ENCODE measurements at places on chromosomes 11 and 22. TPM values are rescaled to one million over a fixed set of nuclear protein-coding genes. Genes with fewer than 3 reads are reported as not detected.

The KIAA0930 gene
- 38.4 TPM for total RNA-seq

GRCh38 chr11:45664376-45665205, 831 bp downstream of the CHST1 start:
- peak; percentile 12 for DNase-seq
- no peak overlapping the region for H3K4me3 ChIP-seq
- H3K4me1 ChIP-seq: peaks cover 7% of the 10 kb centered on the region
- no peaks in the 10 kb centered on the region for H3K36me3 ChIP-seq

- no peaks in the 10 kb centered on the region for H3K4me1 ChIP-seq
- DNase-seq: no peak
- H3K27me3 ChIP-seq: no peaks in the 10 kb centered on the region
- H3K36me3 ChIP-seq: no peaks in the 10 kb centered on the region
- no peak overlapping the region for H3K4me3 ChIP-seq
- no peak overlapping the region for H3K27ac ChIP-seq
Measured at GRCh38 chr22:38431266-38432010, 23.6 kb downstream of the KCNJ4 start.

GRCh38 chr11:97290464-97291041, 900.7 kb downstream of the JRKL start:
- no peaks in the 10 kb centered on the region for H3K27me3 ChIP-seq
- no peak for DNase-seq
- no peak overlapping the region for H3K4me3 ChIP-seq
- no peaks in the 10 kb centered on the region for H3K4me1 ChIP-seq

GRCh38 chr11:20193307-20193706, 33.0 kb upstream of the DBX1 start:
- H3K27ac ChIP-seq: no peak overlapping the region
- no peaks in the 10 kb centered on the region for H3K36me3 ChIP-seq
- peaks cover 8% of the 10 kb centered on the region for H3K27me3 ChIP-seq

DNA sequence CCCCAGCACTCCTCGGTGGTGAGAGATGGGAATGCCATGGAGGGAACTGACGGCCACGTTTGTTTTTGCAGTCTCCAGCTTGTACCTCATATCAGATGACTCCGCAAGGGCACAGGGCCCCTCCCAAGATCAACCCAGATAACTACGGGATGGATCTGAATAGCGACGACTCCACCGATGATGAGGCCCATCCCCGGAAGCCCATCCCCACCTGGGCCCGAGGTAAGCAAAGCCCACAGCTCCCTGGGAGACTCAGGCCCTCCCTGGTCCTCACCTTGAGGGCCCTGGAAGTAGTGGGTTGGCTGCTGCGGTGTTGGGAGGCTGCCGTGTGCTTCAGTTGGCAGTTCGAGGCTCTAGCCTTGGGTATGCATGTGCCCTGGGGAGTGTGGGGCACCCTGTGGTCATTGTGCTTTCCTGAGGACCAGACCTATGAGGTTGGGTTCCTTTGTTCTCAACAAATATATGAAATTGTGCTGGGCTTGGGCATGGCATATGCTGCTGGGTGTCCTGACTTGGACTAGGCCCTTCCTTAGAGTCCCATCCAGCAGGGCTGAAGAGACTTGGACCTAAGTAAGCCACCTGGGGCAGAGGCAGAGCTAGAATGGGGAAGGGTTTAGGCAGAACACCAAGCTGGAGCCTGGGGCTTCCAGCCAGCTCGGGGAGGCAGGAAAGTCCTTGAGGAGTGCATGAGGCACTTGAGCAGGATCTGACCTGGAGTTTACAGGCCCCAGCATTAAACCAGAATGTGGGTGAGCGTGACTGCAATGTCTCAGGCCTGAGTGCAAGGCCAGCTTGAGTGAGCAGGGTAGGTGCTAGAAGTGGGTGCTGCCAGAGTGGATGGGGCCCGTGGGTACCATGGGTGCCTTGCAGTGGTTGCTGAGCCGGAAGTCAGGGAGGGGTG, 26.4 kb downstream of the INCENP start:
- H3K4me1 ChIP-seq: no peaks in the 10 kb centered on the region
- no peak overlapping the region for H3K27ac ChIP-seq
- DNase-seq: no peak
- no peak overlapping the region for H3K4me3 ChIP-seq
- H3K36me3 ChIP-seq: peaks cover 53% of the 10 kb centered on the region

DNA sequence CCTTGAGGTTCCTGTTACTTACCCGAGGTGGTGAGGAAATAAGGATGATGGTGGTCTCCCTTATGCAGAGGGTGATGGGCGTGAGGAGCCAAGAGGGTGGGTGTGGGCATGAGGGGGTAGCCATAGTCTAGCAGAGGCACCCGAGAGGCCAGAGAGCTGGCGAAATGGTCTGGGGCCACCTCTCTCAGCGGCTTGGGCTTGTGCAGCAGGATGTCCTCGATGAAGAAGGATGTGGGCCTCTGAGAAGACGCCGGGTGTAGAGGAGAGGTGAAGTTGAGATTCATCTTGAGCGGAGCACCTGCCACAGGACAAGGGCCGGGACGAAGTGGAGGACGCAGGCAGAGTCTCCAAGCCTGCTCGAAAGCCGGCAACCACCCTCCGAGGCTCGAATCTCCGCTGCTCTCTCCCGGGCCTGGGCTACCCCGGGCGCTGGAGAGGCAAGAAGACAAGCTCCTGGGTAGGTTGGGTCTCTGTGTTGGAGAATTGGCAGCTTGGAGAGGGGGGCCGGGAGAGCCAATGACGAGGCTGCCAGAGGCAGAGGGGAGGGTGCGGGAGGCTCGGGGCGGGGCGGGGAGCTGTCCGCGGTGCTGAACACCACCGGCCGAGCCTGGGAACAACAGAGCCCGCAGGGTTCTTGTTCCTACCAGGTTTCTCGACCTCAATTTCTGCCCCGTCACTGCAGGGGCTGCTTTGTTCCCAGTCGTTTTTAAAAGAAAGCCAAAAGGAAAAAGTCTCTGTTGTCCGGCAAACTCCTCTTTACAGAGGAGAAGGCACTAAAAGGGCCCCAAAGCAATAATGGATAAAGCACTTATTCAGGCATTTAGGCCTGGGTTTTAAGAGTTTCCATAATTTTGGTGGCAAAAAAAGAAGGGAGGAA, at the start of gene BSX:
Gene BSX, minus strand, starts transcription at position 447 of the 877 bp plus-strand sequence. Its CDS starts 163 bp downstream, at position 284.
- H3K36me3 ChIP-seq: peaks cover 3% of the 10 kb centered on the region
- no peak within 1 kb of the TSS for H3K27ac ChIP-seq
- DNase-seq: peak; percentile 67
- H3K27me3 ChIP-seq: peaks cover 85% of the 10 kb centered on the region
- H3K4me3 ChIP-seq: no peak within 1 kb of the TSS
- peaks cover 33% of the 10 kb centered on the region for H3K4me1 ChIP-seq

DNA sequence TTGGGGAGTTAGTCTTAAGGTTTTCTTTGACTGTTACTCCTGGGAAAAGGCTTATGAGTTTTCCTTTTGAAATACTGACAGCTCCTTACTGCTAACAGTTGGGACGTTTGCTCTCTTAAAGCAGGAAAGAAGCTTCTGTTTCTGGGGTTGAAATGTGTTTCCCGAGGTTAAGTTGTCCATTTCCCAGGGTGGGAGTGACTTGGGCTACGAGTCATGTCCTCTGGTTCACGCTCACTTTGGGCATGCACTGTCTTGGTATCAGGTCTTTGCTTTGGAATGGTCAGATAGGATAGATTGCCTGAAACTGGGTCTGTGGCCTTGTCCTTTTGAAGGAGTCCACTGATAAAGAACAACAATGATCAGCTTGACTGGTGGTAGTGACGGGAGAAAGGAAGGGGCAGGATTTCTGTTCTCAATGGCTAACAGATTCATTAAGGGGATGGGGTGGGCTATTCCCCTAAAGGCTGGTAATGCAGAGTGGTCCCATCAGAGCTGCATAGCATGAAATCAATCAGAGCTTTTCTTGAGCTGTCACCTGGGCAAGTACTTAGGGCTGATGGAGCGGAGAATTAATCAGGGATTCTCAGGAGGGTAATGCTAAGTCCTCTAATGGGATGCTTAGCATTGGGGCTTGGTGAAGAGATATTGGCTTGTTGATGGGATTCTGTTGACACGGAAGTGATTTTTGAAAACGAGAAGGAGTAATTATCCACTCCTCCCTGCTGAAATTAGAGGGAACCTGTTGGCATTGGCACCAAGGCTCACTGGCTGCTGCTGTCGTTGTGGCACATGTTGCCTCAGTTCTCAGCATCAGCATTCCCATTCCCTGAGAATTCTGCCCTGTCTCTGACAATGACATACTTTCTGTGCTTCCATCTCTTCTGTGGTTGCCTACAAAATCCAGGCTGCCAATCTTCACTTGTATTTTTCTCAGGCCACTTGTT, 81.6 kb downstream of the TEAD1 start:
- DNase-seq: no peak
- no peaks in the 10 kb centered on the region for H3K36me3 ChIP-seq
- no peaks in the 10 kb centered on the region for H3K4me1 ChIP-seq
- peaks cover 10% of the 10 kb centered on the region for H3K27me3 ChIP-seq
- no peak overlapping the region for H3K4me3 ChIP-seq

DNA sequence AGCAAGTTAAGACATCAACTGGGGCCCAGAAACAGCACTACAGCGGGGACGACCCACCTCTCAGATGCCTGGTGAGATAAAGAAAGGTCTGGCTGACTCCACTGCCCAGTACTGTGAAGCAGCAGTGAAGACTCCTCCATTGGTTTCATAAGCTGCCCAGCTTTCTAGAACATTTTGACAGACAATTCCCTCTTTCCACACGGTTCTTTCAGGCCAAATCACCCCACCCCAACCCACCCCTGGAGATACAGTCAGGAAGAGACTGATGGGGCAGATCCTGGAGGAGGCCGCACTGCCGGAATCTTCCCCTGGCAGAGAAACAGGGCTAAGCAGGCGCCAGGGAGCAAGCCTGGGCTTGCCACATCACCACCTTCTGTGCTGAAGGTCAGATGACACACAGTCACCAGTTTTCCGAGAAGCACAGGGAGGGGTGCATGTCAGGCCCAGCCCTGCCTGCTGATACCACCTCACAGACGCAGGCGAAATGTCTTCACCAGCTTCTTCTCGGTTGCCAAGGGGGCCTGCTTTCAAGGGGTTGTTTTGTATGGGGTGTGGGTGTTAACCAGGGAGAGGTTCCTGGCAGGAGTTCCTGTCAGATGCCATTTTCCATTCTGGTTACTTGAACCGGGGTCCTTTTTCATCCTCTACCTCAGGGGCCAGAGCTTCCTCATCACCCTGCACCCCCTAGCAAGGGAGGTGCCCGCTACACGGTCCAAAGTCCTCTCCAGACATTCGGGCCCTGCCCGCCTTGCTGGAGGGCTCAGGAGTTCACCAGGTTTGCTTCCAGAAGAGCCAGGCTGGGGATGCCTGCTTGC, 1.4 kb upstream of the NEAT1 start:
- peaks cover 31% of the 10 kb centered on the region for H3K4me1 ChIP-seq
- peaks cover 48% of the 10 kb centered on the region for H3K36me3 ChIP-seq
- peak; percentile 97 for DNase-seq
- H3K27ac ChIP-seq: peak overlapping the region; percentile 98
- H3K27me3 ChIP-seq: peaks cover 8% of the 10 kb centered on the region
- H3K4me3 ChIP-seq: peak overlapping the region; percentile 89
